Suprapubic skin (tissue), 4 donors: ENCODE measurements at places on chromosomes 4 and X.

- DNase-seq, result no peak
Measured at GRCh38 chr4:185275501-185275900, 66.1 kb downstream of the SNX25 start.

GRCh38 chrX:41716222-41716621, 7.8 kb upstream of the GPR82 start:
- DNase-seq, result no peak

GRCh38 chr4:1595789-1596325, 88.3 kb downstream of the FAM53A start:
- DNase-seq, result peak; percentile 42

DNA sequence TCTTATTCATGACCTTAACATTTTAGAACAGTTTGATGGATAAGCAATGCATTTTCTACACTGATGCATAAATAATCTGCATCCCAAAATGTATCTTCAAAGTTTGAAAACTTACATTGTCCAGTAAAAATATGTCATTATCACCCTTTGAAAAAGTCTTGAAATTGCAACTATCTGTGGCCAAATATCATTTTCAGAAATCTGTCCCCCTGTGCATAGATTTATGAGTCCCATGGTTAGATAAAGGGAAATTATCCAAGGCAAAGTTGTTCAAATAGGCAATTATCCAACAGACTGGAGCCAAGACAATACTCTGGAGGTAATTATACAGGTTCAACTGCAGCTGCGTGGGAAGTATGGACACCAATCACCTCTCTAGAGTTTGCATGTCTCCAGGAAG, 182.5 kb upstream of the INTU start:
- no peak for DNase-seq

GRCh38 chr4:100657187-100657586, 139.4 kb upstream of the EMCN start:
- no peak for DNase-seq

- DNase-seq, result no peak
Measured at GRCh38 chrX:29531336-29531735, 684.0 kb upstream of the MAGEB2 start.

DNA sequence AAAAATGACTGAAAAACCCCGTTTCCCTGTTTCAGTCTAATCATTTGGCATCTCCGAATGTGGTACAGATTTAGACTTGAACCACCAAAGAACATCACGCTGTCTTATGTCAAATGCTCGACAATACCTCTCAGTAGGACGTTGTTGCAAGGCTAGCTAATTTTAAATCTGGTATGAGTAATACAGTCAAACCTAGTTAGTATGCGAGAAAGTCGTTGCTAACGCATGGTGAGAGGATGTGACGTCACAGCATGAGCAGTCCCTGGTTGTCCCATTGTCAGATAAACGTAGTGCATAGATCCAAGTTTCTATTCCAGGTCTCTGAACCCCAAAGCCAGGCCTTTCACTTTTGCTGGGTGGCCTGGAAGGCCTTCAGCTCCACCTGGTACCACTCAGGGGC, 44.7 kb downstream of the SETD7 start:
- DNase-seq, result no peak

DNA sequence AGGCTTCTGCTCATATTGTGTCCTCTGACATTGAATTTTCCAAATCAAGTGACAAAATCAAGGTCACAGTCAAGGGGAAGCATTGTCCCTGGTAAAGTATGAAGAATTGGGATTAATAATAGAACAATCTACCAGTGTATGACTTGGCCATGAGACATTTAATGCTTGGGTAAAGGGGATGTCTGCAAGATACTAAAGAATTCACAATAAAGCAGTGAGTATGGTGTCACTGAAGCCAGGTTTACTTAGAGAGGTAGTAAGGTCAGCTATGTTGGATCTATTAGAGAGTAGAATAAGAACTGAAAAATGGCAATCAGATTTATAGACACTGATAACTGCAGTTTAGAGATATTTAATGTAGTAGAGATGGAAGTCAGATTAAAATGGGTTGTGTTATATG, 349.2 kb downstream of the BMPR1B start:
- no peak for DNase-seq

- no peak for DNase-seq
Measured at GRCh38 chr4:60259781-60260180, 940.3 kb upstream of the ADGRL3 start.

DNA sequence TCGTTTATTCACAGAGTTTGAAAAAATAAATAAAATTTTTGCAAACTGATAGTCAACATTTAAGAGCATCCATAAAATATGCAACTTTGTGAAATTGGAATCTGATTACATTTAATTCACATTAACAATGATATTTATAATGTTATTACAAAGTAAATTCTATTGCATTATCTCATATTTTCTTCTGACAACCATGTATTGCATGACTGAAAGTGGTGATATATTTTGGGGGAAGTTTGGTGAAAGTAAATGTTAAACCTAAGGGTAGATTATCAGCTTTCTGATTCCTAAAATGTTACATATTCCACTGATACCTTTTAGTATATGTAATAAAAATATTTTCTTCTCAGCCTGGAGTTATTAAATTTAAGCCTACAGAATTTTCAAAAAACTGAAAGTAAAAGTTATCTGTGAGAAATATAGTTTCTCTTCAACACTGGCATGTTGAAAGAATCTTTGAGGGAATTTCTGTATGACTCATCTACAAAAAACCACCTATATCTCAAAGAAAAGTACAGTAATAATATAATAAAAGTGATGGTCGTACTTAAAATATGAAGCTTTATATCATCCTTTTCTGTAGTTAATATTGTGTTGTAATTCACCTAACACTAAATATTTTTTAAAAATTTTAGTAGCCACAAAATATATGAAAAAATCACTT, 1179.6 kb upstream of the PCDH7 start:
- DNase-seq, result no peak
